Stimulated activated memory B cell treated with anti-CD40 and anti-IgM and Interleukin-4, amounts not matched to agents 10 μg/mL and 1 μg/mL and 100 μg/mL, for 72 hours (primary cell): ENCODE measurements at places on chromosomes 16 and 17.

GRCh38 chr17:77225265-77225664 lies 84.5 kb downstream of the SEC14L1 start:
- ATAC-seq = no peak

GRCh38 chr17:78406396-78406795 lies 27.9 kb downstream of the PGS1 start:
- no peak for ATAC-seq

DNA sequence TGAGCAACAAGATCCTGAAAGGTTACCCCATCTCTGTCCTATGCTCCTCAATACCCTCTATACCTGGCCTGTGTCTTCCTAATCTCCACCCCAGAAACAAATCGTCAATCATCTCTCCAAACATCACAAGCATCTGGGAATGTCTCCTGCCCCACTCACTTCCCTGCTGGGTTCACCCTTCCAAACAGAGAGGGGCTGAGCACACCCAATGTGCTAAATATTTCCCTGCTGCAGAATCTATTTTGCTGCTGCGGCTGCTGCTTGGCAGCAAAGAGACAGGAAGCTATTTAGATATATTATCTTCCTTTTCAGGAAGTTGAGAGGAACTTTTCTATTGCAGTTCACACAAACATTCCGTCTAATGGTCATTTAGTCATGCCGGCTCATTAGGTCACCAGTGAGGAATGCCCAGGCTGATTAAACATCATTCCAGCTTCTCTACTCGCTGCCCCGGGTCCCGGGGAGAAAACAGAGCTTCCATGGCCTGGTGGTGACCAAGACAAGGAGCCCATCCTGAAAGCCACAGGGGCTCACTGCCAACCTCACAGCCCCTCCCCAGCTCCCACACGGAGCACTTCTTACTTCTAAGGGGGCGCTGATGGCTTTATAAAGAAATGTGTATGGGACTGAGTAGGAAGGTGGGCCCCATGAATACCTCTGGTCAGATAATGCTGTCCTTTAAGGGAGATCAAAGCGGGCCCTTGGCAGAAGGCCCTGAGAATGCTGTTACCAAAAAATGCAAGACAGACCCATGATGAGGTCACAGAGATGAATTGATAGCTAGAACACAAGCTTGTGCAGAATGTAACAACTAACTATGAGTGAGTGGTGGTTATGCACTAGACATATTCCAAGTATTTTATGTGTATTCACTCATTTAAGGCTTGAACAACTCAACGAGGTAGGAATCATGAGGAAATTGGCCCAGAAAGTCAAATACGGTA lies 218.3 kb downstream of the SOX9 start:
- no peak for ATAC-seq

DNA sequence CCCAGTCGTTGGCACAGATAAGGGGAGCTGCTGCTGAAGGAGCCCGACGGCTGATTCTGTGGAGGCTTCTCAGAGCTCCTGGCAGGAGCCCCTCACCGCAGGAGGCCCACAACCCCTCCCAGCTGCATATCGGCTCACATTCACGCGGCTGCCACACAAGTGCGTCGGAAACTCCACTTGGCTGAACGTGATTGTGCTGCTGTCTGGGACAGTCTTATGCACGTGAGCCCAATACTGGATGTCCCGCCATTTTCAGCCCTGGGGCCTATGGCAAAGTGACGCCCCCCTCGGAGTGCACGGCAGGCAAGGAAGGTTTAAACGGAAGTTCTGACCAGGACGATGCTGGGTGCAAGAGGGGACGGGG lies 8.7 kb upstream of the PITPNA start:
- no peak for ATAC-seq

DNA sequence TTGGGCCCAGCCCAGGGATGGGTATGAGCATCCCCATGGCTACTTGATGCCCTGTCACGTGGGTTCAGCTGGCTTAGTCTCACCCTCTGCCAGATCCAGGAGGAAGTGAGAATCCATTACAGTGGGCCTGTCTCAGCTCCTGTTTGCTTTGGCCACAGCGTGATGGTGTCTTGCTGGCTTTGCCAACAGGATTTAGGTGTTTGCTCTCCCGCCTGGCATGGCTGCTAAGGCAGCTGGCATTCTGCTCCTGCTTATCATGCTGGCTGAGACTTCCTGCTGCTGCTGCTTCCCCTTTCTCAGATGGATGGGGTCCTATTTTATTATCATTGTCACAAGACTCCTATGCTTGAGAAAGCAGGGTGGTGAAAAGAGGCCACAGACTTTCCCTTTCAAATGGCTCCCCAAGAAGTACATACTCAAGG lies 28.3 kb upstream of the HOXB13 start:
- ATAC-seq = no peak

GRCh38 chr17:67055041-67055443 lies 10.7 kb downstream of the CACNG1 start:
- no peak for ATAC-seq

GRCh38 chr17:19747829-19748806 lies at the start of gene ALDH3A1:
ALDH3A1 (minus strand) TSS chr17:19748298; CDS start chr17:19745129, 3,169 bp downstream.
- no peak for ATAC-seq

GRCh38 chr17:75806822-75807500 lies 22.4 kb downstream of the UNK start:
- no peak for ATAC-seq

DNA sequence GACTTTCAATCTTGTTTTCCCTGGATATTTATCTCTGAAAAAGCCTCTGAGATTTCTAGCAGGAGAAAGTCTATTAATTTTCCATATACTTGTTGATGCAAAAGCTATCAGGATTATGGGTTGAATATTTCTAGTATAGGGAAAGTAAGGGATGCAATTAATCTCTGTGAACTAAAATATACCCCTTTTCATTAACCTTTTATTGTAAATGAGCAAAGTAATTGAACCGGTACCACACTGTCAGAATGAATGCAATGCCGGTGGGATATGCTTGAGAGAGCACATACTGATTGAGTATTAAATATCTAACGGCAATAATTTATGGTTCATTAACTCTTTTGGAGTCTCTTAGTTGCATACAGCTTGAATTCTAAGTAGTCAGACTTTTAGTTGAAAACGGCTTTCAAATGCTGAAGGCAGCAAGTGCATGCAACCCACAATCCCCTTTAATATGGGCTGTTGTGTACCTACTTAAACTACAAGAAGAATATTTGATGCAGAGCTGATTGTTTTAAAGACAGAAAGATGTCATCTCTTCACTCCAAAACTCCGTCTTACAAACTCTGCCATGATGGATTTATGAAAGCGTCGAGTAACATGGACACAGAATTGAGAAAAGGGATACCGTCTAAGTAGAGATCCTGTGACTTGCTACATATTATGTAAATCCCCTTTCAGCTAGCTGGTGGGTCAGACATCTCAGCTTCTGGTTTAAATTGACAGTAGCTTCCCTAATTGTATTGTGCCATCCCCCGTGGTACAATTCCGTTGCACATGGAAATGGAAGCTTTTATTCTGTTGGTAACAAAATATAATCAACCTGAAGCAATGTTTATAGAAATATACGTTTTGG lies 141.3 kb upstream of the CDH8 start:
- no peak for ATAC-seq

DNA sequence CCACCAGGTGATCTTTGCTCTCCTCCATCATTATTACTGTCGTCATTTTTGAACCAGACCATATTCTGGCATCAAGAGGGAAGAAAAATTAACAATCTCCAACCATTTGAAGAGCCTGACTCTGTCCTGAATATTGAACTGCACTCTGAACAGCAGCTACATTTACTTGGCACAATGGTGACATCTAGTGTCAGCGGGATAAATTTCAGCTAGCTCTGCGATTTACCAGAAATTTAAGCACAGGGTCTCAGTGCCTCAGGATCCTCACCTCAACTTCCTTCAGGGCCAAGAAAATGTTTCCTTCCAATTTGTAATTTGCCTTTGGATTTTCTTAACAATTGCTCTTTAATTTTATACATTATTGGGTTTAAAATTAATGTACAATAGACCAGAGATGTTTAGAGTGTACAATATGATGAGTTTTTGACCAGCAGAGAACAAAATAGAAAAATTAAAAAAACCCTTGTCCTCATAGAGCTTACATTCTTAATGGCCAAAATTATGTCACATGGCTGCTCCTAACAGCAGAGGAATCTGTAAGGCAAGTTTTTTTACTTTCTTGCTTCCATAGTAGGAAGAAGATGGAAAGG lies 10.7 kb upstream of the ZNF19 start:
- ATAC-seq = peak; percentile 55

GRCh38 chr16:90053902-90054500 lies 23.1 kb downstream of the PRDM7 start:
- no peak for ATAC-seq

DNA sequence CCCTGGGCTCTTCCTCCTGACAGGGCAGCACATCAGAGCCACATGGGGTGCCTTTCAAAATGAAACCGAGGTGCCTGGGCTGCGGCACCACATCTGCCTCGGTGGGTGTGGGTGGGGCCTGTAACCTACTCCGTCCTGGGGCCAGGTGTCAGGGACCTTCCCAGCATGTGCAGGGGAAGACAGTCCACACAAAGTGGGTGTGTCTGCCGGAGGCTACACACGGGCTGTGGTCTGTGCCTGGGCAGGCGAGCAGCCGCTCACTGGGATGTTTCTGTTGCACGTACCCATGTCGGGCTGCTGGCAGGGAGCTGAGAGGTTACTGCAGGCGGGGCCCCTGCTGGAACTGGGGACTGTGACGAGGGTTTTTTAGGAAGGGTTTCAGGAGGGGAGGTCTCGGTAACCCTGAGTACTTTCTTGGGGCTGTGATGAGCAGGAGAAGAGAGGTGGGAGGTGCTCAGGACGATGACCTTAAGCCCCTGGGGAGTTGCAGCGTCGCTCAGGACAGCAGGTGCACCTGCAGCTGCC lies 351.2 kb downstream of the SEC14L1 start:
- peak; percentile 94 for ATAC-seq

DNA sequence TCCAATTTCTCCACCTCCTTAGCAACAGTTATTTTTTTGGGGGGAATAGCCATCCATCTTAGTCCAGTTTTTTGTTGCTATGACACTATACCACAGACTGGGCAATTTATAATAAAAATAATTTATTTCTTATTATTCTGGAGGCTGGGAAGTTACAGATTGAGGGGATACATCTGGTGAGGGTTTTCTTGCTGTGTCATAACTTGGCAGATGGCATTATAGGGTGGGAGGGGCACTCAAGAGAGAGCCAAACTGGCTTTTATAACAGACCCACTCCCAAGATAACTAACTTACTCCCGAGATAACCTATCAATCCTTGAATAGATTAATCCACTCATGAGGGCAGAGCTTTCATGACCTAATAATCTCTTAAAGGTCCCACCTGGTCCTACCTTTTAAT lies 84.2 kb downstream of the ABCA8 start:
- ATAC-seq = no peak

DNA sequence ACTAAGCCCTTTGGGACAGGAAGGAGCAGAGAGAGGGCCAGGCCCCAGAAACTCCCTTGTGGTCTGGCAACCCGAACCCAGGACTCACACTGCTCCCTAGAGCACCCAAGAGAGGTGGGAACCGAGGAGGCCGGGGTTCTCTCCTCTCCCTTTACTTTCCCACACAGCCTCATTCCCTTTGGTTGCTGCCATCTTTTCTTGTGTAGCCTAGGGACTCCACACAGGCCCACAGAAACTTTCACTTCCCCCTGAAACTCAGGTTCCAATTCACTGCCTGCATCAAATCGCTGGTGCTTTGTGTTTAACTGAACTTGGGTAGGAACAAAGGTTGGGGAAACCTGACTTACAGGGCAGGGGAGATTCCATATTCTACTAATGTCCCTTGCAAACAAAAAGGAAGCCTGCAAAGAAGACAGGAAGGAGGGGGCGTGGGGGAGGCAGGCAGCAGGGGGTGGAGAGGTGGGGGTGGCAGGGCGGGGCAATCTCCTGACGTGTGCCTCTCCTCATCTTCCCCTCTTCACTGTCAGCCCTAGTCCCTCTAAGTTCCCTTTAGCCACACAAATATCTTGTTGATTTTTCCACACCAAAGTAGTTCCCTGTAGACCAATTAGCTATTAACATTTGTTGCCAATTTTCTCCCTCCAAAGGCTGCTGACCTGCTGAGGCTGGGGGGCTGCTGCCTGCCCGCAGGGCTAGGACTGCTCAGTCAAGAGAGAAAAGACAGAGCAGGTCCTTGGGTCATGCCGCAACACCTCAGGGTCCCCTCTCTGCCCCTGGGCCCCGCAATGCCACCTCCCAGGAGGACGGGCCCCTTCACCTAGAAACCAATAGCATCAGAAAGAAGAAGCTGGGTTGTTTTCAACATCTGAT lies 8.0 kb downstream of the ST3GAL2 start:
- ATAC-seq = peak; percentile 89

DNA sequence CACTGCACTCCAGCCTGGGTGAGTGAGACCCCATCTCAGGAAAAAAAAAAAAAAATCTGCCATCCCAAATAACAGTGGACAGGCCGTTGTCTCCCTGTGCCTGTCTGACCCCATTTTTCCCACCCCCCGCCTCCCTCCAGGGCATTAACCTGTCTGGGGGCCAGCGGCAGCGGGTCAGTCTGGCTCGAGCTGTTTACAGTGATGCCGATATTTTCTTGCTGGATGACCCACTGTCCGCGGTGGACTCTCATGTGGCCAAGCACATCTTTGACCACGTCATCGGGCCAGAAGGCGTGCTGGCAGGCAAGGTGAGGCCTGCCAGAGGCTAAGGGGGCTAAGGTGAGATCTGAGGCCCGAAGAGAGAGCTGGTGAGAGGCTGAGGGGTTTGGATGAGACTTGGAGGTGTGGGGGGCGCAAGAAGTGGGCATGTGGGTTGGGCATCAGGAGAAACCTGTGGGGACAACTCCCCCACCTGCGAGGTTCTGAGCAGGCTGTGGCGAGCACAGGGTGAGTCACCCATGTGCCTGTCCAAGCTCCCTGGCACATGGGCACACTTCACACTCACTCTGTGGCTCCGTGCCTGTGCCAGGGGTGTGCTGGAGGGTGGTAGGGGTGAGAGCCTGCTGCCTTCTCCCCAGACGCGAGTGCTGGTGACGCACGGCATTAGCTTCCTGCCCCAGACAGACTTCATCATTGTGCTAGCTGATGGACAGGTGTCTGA lies 34.7 kb downstream of the ANKRD40 start:
- ATAC-seq = no peak

DNA sequence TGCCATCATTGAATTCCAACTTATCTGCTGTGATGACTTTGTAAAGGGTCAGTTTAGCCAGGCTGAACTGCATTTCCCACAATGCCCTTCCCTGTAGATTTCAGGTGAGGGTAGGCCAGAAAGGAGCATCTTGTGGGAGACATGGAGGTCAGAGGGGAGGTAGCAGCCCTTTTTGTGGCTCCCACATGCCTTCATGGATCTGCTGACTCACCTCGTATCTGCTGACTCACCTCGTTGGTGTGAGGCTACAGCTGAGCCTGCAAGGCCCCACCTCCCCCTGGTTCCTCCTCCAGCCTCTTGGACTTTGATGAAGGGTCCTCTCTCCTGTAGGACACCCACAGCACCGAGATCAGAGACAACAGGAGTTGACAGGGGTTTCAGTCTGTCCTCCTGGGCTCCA lies 102.5 kb downstream of the SALL1 start:
- no peak for ATAC-seq
